ENCODE measurements at places on chromosomes 16 and 17.

GRCh38 chr17:44745301-44745700 lies 13.5 kb upstream of the ADAM11 start:
- no peak for DNase-seq

GRCh38 chr17:42362245-42362961 lies 25.8 kb downstream of the STAT3 start:
- no peak for DNase-seq

GRCh38 chr16:17925761-17926160 lies 410.8 kb downstream of the NPIPA8 start:
- DNase-seq = no peak

GRCh38 chr16:89499767-89500166 lies 8.4 kb upstream of the SPG7 start:
- DNase-seq = no peak

GRCh38 chr16:89119661-89120141 lies 26.0 kb downstream of the ACSF3 start:
- DNase-seq = no peak

DNA sequence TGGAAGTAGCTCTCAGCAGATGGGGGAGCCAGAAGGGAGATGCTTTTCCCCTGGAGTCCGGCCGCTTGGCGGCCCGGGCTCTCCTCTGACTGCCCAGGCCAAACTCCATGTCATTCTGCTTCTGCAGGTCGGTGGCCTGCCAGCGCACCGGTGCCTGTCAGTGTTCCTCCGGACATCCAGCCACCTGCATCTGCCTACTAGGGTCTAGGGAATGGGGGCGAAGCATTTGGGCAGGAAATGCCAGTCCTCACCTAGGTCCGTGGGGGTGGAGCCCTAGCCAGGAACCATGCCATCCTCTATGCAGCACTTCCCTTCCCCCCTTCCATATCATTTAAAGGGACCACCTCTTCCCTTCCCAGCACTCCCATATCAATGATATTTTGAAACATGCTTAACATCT lies 34.2 kb downstream of the GJC1 start:
- no peak for DNase-seq
